Activated T-helper 2 cell treated with anti-CD3 and anti-CD28 coated beads, Interferon-gamma antibody, Interleukin-2, Interleukin-4, amounts not matched to agents 10 μg/mL and 5 μg/mL and 100 μg/mL, durations not matched to agents 14 hours and 24 hours and 36 hours (primary cell): ENCODE measurements at places on chromosomes 2 and 18. TPM values are rescaled to one million over a fixed set of nuclear protein-coding genes. Genes with fewer than 3 reads are reported as not detected.

- H3K27me3 ChIP-seq: peaks cover 47% of the 10 kb centered on the region
- H3K27ac ChIP-seq: no peak overlapping the region
- no peak for DNase-seq
Measured at GRCh38 chr2:177141866-177142265, 70.7 kb upstream of the HNRNPA3 start.

- H3K27me3 ChIP-seq: no peaks in the 10 kb centered on the region
- H3K4me3 ChIP-seq: no peak overlapping the region
- peaks cover 7% of the 10 kb centered on the region for H3K4me1 ChIP-seq
- no peaks in the 10 kb centered on the region for H3K36me3 ChIP-seq
- no peak for DNase-seq
Measured at GRCh38 chr2:207848545-207848928, 78.8 kb upstream of the FZD5 start.

DNA sequence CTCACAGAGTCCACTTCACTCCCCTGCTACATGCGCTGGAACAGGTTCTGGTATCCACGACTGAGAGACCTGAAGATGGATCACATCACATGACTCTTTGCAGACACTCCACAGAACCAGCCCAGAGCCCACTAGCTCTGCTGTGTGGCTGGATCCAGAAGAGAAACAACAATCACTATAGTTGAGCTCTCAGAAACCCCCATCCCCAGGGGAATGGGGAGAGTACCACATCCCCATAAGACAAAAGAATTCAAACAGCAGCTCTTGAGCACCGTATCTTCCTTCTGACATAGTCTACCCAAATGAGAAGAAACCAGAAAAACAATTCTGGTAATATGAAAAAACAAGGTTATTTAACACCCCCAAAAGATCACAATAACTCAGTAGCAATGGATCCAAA lies 76.4 kb downstream of the ZSWIM2 start:
- no peaks in the 10 kb centered on the region for H3K36me3 ChIP-seq
- no peak for DNase-seq
- H3K4me1 ChIP-seq: no peaks in the 10 kb centered on the region
- no peak overlapping the region for H3K27ac ChIP-seq
- H3K4me3 ChIP-seq: no peak overlapping the region
- H3K27me3 ChIP-seq: no peaks in the 10 kb centered on the region

GRCh38 chr18:59695551-59695950 lies 1.7 kb downstream of the CCBE1 start:
- H3K4me1 ChIP-seq: peaks cover 4% of the 10 kb centered on the region
- H3K4me3 ChIP-seq: no peak overlapping the region
- no peak for DNase-seq
- H3K27me3 ChIP-seq: peaks cover 67% of the 10 kb centered on the region

GRCh38 chr2:217096474-217097225 lies 236.8 kb upstream of the TNP1 start:
- no peak overlapping the region for H3K4me3 ChIP-seq
- H3K36me3 ChIP-seq: no peaks in the 10 kb centered on the region
- H3K4me1 ChIP-seq: peaks cover 23% of the 10 kb centered on the region
- H3K27ac ChIP-seq: no peak overlapping the region

- DNase-seq: no peak
- peak overlapping the region; percentile 74 for H3K27ac ChIP-seq
- peaks cover 4% of the 10 kb centered on the region for H3K36me3 ChIP-seq
- peaks cover 14% of the 10 kb centered on the region for H3K4me1 ChIP-seq
- H3K4me3 ChIP-seq: no peak overlapping the region
Measured at GRCh38 chr2:111100765-111101162, 19.9 kb upstream of the BCL2L11 start.

Gene TCF23
- not detected in 2 replicates for total RNA-seq

Gene BOD1L2
- total RNA-seq: not detected in 2 replicates

Gene CENPA
- total RNA-seq: 24.3 and 27.3 TPM in 2 replicates

Gene CCDC74B
- total RNA-seq: 0.94 and 1.1 TPM in 2 replicates

Gene ANKRD62
- not detected in 2 replicates for total RNA-seq
